ENCODE measurements at places on chromosomes 13 and 19.

DNA sequence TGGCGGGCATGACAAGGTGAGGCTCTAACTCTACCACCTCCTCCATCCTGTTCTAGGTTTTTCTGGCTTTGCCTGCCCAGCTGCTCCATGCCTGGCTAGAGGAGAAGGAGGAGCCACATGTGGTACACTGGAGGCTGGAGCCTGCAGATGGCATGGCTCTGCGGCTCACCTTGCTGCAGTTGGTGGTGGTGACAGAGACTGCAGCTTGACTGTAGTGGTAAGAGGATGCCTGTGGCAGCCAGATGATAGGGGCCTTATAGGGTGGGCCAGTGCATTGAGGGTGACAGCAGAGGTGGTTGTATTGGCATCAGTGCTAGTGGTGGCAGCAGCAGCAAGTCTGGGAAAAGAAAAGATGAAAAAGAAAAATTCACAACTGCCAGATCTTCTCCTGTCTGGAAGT, 146.2 kb downstream of the TNFRSF19 start:
- DNase-seq = no peak

GRCh38 chr19:4639531-4640246, 373 bp downstream of the TNFAIP8L1 start:
- no peak for DNase-seq

- no peak for DNase-seq
Observed at GRCh38 chr19:49492573-49493405, 3.4 kb upstream of the RPS11 start.

- peak; percentile 9 for DNase-seq
Observed at GRCh38 chr19:5624018-5624663, 1.3 kb downstream of the SAFB start.

DNA sequence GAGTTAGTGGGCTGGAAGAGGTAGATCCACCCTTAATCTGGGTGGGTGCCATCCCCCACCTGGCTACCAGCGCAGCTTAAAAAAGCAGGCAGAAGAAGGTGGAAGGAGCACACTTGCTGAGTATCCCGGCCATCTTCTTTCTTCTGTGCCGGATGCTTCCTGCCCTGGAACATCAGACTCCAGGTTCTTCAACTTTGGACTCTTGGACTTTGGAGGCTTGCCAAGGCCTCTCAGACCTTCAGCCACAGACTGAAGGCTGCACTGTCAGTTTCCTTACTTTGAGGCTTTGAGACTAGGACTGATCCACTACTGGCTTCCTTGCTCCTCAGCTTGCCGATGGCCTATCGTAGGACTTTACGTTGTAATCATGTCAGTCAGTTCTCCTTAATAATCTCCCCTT, 127.6 kb upstream of the GPC6 start:
- DNase-seq = no peak

DNA sequence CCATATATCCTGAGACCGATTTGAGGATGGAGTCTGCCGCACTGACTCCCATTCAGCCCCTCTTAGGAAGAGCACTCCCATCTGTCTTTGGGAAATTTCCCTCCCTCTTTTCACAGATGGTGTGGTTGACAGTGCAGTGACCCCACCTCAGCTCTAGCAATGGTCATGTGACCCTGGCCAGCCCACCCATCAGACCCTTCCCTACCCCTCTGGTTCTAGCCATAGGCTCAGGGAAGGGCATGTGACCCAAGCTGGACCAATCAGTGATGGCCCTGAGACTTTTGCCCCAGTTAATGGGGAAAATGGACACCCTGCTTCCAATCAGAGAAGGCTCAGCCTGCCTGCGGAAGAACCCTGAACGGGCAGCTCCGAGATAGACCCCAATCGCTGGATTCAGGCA, 26.3 kb downstream of the IL12RB1 start:
- no peak for DNase-seq

DNA sequence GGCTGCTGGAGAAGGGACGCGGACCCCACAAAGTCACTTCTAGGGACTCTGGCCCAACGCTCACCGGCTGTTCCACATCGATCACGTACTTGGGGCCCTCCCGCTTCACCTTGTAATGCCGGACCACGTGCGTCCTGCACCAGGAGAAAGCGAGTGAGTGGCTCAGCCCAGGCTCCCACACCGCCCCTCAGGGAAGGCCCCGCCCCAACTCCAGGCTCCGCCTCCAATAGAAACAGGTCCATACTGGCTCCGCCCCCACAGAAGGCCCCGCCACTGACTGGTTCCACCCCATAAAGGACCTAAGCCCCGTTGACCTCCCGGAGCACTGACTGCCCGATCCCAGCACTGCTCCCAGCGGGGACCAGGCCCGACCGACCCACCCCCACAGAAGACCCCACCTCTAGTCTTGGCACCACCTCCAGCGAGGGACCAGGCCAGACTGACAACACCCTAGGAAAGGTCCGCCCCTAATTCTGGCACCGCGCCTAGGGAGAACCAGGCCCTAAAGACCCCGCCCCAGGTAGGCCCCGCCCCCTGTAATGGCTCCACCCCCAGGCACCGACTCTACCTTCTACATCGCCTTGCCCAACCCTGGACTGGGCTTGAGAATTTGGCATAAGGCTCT, 11.3 kb downstream of the STAP2 start:
- peak; percentile 72 for DNase-seq

DNA sequence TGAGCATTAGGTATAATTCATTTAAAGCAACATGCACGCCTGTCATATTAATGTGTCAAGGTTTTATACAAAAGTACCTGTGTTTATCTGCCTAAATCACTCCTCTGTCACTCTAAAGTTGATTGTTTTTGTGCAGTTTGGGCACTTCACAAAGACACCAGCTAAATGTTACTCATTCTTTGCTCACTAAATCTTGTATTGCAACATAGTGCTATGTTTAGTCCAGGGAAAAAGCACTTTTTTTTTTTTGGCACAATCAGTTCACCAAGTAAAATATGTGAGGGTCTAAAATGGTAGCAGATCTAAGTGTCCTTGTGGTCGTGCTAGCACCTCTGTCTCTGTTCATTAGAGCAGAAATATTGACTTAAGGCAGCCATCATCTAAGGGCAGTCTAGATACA, 2526.7 kb upstream of the PCDH20 start:
- no peak for DNase-seq

DNA sequence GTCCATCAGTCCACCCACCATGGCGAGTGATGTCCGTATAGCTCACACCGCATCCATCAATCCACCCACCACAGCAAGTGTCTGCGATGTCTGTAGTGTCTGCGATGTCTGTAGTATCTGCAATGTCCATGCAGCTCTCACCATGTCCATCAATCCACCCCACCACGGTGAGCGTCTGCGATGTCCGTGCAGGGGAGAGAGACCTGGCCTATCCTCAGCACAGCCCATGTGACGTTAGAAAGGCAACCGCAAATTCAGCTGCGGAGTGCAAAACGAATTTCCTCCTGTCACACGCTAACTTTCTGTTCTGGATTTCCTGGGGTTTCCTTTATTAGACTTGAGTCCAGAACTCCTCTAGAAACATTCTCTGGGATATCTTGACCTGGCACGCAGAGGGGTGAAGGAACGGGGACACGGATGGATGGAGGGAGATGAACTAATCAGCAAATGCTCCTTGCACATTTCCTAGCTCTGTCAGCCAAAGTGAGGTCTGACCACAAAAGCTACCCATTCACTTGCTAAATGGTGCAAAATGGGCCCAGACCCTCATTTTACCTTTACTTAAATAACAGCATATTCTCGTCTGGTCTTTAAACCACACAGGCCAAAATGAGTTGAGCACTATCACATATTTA, 18.3 kb downstream of the RASA3 start:
- DNase-seq = no peak

- no peak for DNase-seq
Observed at GRCh38 chr13:36445278-36445677, 13.0 kb downstream of the CCNA1 start.

- no peak for DNase-seq
Observed at GRCh38 chr13:25978961-25979360, 72.9 kb downstream of the SHISA2 start.

DNA sequence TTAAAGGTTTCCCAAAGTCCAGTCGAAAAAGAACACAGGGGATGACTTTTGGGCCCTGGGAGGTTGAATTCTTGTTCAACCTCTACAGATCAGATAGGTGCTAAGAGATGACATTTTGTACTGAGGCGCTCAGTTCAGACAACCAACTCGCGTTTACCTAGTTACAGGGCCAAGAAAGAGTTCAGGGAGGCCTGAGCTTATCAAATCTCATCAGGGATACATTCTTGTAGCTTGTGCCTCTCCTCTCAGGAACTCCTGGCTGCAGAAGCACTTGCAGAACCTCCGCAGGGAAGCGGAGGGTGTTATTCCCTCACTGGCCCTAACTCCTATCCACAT, 825 bp downstream of the ZNF776 start:
- DNase-seq = no peak

- no peak for DNase-seq
Observed at GRCh38 chr13:51260154-51260553, 38.0 kb downstream of the FAM124A start.

- no peak for DNase-seq
Observed at GRCh38 chr13:100382785-100383184, 205.8 kb downstream of the GGACT start.

DNA sequence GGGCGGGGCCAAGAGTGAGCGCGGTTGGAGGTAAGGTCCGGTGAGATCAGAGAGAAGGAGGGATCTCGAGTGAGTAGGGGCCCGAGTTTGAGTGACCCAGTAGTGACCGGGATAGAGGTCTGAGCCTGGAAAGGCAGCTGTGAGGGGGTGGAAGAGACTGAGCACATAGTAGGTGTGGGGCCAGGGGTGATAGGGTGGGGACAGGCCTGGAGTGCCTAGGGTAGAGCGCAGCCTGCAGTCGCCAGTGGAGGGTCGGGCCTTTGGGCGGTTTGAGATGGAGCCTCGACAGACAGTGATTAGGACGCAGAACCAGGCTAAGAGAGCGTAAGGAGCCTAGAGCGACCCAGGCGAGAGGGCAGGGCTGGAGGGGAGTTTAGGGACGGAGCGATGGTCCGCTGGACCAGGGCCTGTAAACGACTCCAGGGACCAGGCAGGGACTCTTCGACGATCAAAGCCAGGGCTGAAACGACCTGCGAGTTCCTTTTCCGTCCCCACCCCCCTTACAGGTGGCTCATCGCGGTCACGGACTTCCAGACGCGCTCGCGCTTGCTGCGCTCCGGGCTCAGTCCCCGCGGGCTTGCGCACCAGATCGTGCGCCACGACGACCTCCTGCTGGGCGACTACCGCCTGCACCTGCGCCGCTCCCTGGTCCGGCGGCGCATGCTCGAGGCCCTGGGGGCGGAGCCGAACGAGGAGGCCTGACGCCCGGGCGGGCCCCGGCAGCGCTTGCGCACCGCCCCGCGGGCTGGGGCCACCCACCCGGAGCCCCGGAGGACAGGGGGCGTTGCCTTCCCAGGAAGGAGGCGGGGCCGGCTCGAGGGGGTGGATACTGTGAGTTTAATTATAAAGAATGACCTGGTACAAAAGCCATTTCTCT, 9.4 kb downstream of the C19orf81 start:
- DNase-seq = peak; percentile 57

DNA sequence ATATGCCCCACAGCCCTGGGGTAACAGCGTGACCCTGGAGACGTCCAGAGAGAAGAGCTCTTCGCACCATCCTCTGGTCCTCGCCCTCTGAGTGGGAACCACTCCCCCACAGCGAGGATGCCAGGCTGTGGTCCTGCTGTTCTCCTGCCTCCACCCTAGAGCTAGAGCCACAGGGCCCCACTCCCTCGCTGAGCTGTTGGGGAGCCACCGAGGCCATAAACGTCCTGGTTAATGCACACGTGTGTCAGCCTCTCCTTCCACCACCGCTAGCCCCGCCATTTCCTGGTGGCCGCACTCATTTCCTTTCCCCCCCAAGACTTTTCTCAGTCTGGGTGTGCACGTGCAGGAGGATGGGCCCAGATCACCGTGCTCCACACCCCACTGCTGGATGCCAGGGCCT, 11.5 kb downstream of the CEACAM16 start:
- no peak for DNase-seq

GRCh38 chr19:31666126-31666525, 316.9 kb upstream of the TSHZ3 start:
- no peak for DNase-seq

GRCh38 chr13:102090532-102090931, 311.3 kb downstream of the FGF14 start:
- DNase-seq = no peak

DNA sequence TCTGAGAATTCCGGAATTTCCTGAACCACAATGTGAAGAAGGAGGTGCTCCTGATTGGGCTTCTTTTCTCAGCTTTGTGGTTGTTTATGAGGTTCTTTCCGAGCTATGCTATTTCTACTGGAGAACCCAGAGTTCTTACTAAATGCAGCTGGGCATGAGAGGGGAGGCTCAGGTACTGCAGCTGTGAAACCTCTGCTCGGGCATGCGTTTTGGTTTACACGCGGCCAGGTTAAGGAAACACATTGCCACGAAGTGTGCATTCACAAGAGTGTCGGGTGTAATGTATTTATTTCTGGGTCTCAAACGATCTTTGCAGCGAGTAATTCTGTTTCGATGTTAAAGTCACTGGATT, 661 bp upstream of the MIR17HG start:
- peak; percentile 42 for DNase-seq

DNA sequence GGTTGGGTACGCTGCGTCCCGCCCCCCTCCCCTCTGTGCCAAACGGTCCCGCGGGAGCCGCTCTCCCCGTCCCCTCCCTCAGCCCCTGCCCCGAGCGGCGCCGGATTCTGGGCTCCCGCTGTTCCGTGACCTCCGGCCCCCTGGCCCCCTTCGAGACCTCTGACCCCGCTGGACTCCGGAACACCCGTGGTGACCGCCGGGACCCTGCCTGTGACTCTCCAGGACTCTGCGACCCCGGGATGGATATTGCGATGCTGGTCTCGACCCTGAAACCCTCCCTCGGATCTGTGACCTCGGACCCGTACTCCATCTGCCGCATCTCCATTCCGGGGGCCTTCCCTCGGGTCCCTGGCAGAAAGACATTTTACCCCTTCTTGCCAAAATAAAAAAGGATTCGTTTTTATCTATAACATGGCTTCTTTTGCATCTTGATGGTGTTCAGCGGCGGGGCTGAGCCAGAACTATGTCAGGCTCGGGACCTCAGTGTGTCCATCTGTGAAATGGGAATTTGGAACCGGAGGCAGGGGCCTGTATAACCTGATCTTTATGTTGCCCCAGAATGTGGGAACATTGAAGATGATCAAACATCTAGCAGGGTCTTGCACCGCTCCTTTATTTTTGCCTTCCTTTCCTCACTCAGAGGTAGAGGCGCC, 654 bp upstream of the MEGF8 start:
- DNase-seq = no peak

DNA sequence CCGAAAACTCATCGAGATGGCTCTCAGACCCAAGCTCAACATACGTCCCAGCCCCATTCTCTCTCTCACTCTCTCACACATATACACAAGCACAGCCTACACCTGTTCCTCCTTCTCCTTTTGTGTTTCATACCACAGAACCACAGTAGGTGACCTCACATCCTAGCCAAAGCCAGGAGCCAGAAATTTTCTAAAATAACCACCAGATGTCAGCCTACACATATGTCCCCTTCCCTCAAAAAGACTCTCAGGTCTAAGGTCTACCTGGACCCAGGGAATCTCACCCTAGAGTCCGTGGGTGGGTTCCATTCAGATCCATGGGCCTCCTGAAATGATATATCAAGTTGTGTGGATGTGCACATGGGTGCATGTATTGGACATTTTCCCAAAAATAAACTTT, 104.2 kb upstream of the IPO5 start:
- DNase-seq = no peak

- DNase-seq = peak; percentile 82
Observed at GRCh38 chr19:40776932-40777644, 959 bp upstream of the RAB4B start.

- DNase-seq = no peak
Observed at GRCh38 chr13:35923347-35923746, 207.8 kb downstream of the DCLK1 start.

- no peak for DNase-seq
Observed at GRCh38 chr13:50893211-50893852, 16.3 kb upstream of the RNASEH2B start.
